Esophagus squamous epithelium (tissue), 5 donors: ENCODE measurements at places on chromosomes 5 and 9.

DNA sequence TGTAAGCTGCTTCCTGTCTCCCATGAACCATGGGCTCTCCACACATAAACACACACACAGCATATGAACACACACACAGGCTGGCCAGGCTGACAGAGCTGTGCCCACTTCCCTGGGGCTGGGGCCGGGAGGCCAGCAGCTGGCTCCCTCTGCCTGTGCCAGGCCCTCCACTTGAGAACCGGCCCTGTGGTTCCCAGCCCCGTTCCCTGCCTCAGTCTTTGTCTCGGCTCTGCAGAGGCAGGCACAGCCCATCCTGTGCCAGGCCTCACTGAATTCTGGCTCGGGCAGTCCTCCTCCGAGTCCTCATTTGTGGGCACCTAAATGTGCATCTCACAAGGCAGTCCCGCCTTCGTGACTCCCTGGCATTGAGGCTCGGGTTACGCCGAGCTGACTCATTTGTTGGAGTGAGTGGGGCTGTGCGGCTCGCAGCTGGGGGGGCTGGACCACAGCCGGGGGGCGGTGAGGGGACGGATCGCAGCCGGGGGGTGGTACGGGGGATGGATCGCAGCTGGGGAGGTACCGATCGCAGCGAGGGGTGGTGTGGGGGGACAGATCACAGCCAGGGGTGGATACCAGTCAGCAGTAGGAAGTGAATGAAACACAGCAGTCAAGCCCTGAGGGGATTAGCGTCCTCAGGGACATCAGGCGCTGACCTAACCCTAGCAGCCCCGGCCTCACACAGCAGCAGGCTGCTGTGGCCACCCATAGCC is 72.3 kb downstream of the PSMB7 start:
- no peak for DNase-seq

DNA sequence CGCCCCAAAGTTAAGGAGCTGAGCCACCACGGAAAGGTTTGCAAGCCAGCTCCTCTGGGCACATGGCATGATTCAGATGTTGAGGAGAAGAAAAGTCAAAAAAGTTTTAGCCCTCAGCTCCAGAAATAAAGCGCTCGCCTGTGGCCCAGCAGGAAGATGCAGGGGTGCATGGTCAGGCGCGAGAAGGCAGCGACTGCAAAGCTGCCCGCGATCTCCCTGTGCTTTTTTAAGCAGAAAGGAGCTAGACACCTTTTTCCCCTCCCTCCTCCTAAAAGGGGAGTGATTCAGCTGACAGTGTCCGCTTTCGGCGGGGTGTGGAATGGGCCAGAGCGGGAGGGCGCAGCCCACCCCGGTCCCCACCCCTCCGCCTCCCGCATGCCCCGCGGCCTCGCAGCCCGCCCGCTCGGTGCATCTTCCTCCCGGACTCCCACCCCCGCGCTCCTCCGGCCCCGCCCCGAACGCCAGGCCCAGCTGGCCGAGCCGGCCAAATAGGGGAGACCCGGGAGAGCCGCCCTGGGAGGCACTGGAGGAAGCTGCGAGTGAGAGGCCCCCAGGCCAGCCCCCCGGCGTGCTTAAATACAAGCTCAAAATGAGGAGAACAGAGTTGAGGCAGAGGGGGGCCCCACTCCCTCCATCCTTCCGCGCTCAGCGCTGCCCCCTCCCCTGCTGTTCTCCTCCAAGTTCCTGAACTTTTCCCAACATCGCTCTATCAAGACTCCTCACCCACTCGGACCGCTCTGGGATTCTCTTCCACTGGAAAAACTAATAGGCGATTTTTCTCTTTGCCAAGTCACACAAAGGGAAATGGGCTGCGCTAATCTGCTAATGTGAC is at the start of gene ADAMTS12:
Gene ADAMTS12, minus strand, starts transcription at position 203 of the 832 bp plus-strand sequence. Its CDS starts 134 bp downstream, at position 69.
- DNase-seq: no peak

DNA sequence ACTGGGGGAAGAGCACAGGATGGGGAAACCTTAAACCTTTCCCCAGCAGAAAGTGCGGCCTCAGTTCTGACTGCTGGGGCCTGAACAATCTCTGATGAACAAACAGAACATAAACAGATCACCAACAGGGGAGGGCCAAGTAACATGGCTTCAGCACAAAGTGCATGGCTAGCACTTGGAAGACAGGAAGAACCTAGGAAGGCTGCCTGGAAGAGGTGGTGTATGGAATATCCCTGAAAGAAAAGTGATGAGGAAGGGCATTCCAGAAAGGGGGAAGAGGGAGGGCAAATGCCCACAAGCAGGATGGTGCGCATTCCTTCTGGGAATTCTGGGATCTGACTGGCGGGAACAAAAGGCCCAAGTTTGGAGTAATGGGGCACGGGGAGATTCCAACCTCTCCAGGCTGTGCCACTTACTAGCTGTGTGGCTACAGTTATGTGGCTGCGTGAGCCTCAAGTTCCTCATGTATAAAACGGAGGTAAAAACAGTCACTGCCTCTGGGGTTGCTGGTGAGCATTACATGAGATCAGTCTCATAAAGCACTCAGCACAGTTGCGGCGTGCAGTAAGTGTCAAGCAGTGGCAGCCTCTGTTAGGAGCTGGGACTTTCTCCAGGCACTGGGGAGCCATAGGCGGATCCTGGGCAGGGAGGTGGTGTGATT is 1.6 kb downstream of the PDGFRB start:
- DNase-seq: no peak

DNA sequence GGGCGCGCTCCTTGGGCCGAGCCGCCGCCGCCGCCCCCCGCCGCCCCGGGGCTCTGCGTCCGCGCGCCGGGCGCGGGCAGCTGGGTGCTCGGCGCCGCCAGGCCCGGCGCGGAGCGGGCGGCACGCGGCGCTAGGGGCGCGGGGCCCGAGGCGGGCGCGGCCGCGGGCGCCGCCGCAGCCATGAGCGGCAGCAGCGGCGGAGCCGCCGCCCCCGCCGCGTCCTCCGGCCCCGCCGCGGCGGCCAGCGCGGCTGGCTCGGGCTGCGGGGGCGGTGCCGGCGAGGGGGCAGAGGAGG is 351 bp downstream of the TRIO start:
- DNase-seq: no peak
